Epithelial cell of esophagus (primary cell): ENCODE measurements at places on chromosomes 16 and 17.

GRCh38 chr17:77952368-77952767, 6.1 kb upstream of the TNRC6C start:
- no peak for DNase-seq

DNA sequence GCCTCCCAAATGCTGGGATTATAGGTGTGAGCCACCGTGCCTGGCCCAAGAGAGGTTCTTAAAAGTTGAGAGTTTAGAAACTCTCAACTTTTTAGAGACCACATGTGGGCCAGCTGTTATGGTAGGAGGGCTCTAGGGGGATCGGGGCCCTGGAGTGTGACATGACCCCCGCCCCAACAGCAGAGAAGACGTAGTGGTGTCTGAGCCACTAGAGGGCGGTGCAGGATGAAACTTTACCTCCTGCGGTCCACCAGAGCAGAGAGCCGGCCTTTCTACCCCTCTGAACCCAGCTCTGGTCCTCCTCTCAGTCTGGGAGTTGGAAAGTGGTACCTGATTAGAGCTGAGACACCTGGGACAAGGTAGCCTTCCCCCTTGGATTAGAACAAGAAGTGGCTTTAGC, 7.4 kb downstream of the CDK5RAP3 start:
- DNase-seq: peak; percentile 58

GRCh38 chr16:85514295-85514597, 98.9 kb upstream of the GSE1 start:
- no peak for DNase-seq

GRCh38 chr16:9378876-9379275, 287.4 kb downstream of the HAPSTR1 start:
- DNase-seq: no peak

GRCh38 chr16:55892821-55893220, 17.6 kb upstream of the CES5A start:
- DNase-seq: no peak

- DNase-seq: no peak
These were observed 69.2 kb upstream of the TBX2 start for GRCh38 chr17:61330174-61331150.

- DNase-seq: no peak
These were observed 20.8 kb upstream of the NOL11 start for GRCh38 chr17:67696853-67697498.

- DNase-seq: no peak
These were observed 60.2 kb downstream of the RAI1 start for GRCh38 chr17:17741349-17742023.

DNA sequence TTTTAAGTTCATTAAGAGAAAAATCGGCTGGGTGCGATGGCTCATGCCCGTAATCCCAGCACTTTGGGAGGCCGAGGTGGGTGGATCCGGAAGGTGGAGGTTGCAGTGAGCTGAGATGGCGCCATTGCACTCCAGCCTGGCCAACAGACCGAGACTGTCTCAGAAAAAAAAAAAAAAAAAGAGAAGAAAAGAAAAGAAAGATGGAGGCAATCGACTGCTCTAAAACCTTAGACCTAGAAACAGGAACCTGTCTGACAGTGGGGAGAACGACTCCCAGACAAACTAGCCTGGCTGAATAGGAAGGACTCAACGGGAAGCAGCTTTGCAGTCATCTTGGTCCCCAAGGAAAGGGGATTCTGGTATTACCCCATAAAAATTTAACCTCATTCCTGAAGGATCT, 13.7 kb downstream of the MRC2 start:
- no peak for DNase-seq

DNA sequence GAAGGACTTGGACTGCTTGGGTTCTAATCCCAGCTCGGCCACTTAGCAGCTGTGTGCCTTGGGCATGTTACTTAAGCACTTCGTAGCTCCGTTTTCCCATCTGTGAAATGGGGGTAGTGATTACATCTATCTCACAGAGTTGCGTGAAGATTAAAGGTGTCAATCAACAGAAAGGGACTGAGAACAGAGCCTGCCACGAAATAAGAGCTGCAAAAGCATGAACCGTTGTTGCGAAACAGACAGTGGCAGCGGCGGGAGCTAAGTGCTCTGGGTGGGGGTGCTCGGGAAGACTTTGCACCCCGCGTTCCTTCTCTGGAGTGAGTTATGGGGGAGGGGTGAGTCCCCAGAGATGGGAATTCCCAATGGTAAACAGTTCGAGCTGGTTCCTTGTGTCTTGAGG, 79.6 kb upstream of the LHX1 start:
- DNase-seq: no peak

- DNase-seq: no peak
These were observed 71.7 kb downstream of the DYNLRB2 start for GRCh38 chr16:80612461-80613017.

GRCh38 chr17:6070913-6071511, 833 bp downstream of the WSCD1 start:
- no peak for DNase-seq

GRCh38 chr17:54235571-54235970, 412.8 kb downstream of the KIF2B start:
- DNase-seq: no peak

DNA sequence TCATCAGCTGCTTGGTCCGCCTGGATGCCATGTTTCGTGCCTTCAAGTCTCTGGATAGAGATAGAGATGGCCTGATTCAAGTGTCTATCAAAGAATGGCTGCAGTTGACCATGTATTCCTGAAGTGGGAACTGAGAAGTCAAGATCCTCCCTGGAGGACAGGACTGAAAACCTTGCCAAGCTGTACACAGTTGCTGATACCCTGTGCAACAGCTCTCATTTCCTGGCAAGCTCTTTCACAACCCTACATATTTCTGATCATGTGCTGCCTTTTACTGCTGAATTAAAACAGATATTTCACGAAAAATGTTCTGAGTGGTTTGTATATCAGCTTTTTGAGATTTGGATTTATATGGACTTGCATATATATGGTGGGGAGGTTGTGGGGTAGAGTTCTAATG, 898 bp downstream of the CAPNS2 start:
- peak; percentile 74 for DNase-seq

DNA sequence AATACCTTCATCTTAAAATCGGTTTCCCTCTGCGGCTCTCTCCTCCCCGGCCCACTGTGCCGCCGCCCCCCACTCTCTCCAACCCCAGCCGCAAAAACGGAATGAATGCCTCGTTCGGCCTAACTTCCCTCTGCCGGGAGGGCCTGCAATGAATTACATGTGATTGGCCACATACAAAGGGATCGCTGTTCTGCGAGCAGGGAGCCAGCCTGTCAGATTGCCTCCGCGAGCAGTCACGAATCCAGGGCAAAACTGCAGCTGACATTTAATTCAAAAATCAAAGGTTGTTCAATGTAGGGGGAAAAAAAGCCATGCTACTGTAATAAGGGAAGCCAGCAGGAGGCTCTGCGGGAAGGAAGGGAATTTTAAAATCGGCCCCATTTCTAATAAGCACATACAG, 84.9 kb downstream of the TBC1D16 start:
- DNase-seq: no peak

GRCh38 chr16:3173892-3174617, 13.9 kb upstream of the OR1F1 start:
- DNase-seq: peak; percentile 67

- DNase-seq: no peak
These were observed 1.7 kb downstream of the HOXB1 start for GRCh38 chr17:48528936-48529682.

GRCh38 chr16:35409503-35409902, 1950.1 kb downstream of the TP53TG3F start:
- no peak for DNase-seq

- DNase-seq: no peak
These were observed 31.7 kb downstream of the TOM1L2 start for GRCh38 chr17:17940441-17940911.

DNA sequence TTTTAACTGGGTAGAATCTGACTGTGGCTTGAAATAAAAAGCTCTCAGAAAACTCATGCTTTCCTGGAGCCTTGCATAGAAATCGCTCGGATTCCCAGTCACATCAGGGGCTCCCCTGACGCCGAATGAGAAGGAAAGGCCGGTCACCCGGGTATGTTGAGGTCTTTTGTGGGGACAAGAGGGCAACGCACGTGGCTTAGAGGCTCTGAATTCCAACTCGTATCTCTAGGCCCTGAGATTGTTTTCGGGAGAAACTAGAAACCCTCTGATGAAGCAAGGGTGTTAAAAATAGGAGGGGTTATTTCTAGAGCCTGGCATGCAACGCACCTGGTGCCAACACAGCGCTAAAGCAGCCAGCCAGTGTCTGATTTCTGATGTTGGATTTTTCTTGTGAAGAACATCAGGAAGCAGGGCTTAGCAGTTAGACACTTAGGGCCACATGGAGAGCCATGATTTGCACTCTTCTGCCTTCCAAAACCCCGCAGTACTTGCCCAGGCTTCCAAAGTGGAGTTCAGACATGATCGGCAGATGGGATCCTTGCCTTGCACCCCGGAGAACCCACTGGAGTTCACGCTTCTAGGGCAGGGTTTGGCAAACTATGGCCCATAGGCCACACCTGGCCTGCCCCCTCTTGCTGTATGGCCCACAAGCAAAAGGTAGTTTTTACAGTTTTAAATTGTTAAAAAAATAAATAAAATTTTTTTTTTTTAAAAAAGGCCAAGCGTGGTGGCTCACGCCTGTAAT, 12.6 kb downstream of the CACNG1 start:
- no peak for DNase-seq

DNA sequence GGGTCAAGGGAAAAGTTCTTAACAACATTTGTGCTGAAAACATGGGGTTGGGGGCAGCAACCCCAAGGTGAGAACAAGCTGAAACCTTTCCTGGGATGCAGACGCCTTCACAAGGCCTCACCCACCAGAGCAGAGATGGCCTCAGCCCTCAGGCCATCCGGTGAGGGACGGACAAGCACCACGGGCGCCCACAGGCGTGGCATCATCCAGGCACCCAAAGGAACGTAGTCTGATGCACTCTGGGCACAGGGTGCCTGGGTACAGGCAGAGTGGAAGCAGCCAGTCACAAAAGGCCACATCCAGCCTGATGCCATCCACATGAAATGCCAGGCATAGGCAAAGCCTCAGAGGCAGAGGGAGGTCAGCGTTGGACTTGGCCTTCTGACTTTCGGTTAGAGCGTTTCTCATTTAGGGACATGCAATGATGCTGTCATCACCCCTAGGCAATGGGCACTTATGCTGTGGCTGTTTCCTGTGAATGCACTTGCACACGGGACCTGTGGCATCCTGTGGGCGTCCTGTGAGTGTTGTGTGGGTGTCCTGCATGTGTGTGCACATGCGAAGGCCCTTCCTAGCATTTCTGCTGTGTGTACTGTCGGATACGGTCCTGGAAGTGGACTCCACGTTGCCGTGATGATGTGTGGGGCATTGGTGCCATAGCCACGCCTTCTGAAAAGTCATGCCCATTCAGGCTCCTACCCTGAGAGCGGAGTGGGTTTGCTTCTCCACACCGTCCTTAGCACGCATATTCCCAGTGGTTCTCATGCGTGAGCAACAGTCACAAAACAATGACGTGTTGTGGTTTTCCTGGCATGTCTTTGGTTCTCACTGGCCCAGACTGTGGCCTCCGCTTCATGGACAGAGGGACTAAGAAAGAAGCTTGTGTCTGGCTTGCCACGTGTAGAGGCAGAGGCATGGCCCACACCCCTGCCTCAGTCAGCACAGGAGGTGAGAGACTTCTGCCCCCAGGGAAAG, 52.7 kb upstream of the ZNF469 start:
- DNase-seq: peak; percentile 15

DNA sequence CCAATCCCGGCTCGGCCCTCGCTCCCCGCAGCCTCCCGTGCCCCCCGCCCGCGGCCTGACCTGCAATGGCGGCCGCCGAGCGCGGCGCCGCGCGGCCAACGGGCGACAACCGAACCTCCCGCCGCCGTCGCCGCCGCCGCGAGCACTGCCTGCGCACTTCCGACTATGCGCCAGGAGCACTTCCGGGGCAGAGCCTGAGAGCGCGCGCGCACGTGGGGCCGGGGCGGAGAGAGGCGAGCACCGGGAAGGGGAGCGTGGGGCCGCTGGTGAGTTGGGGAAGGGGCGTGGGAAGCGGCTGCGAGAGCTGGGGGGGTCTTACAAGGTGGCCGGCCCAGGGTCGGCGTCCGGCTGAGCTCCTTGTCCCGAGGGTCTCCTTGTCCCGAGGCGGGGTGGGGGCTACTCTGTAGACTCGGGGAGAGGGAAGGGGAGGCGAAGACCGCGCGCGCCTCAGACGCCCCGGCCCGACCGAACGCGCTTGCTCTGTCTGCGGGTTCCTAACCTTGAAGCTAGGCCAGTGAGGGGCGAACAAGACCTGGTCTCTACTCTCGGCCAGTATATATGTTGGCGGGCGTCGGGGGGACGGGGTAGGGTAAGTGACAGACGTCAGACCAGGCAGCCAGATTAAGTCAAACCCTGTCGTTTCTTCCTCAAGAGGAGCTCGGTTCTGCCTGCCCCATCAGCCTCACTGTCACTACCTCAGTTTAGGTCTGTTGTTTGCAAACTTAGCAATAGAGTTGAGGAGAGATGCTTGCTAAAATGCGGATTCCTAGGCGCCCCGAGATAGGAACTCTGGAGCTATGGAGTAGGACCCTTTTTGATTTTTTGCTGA, at the start of the genes CHTF8 and UTP4:
CHTF8 (minus strand) TSS at position 165 of the 829 bp plus-strand sequence. CDS start 11,130 bp downstream, outside the sequence.
UTP4 (plus strand) TSS at position 226 of the 829 bp plus-strand sequence. CDS start 811 bp downstream, outside the sequence.
- peak; percentile 88 for DNase-seq

DNA sequence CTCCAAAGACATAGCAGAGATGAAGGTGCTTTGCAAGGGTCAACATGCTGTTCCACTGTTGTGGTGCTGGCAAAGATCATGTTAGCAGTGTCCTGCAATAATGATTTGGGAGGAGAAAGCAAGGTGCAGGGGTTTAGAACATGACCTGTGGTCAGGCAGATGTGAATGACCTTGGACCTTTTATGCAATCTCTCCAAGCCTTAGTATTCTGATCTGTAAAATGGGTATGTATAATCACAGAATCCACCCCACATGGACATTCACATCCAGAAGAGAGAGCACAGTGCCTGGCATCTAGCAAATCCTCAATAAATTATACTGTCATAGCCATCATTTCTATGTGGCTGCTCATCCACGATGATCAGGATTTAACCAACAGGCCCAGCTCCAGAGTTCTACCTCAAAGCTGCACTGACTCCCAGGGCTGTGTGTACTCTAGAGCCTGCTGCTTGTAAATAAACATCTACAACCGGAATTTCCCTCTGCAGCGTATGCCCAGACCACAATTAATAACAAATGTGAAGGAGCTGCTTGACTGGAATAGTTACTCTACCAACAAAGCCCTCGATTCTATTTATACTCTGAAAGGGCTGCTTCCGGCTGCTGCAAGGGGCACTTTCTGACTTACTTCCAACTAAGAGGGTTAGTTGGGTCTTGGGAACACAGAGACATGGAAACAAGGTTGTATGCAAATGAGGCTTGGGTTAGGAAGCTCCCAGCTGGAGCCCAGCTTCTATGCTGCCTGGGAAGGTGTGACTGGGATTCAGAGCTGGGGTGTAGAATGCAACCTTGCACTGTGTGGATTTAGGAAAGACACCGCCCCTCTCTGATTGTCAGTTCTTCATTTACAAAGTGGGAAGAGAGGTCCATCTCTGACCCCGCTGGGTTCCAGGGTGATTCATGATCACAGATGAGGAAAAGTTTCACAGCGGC, 265.2 kb downstream of the XYLT1 start:
- no peak for DNase-seq

GRCh38 chr16:69932228-69932627, 18.9 kb upstream of the CLEC18A start:
- DNase-seq: no peak

GRCh38 chr17:48051706-48052486, 3.7 kb downstream of the NFE2L1 start:
- DNase-seq: peak; percentile 60
